ENCODE measurements at places on chromosomes 11 and 22.
A peak's percentile ranks its signal among the peaks of the same experiment; 100 is the strongest.

- no peak for DNase-seq
Observed at GRCh38 chr11:125079878-125080530, 16.9 kb downstream of the SLC37A2 start.

- DNase-seq: no peak
Observed at GRCh38 chr11:59611570-59612565, 3.7 kb downstream of the OSBP start.

DNA sequence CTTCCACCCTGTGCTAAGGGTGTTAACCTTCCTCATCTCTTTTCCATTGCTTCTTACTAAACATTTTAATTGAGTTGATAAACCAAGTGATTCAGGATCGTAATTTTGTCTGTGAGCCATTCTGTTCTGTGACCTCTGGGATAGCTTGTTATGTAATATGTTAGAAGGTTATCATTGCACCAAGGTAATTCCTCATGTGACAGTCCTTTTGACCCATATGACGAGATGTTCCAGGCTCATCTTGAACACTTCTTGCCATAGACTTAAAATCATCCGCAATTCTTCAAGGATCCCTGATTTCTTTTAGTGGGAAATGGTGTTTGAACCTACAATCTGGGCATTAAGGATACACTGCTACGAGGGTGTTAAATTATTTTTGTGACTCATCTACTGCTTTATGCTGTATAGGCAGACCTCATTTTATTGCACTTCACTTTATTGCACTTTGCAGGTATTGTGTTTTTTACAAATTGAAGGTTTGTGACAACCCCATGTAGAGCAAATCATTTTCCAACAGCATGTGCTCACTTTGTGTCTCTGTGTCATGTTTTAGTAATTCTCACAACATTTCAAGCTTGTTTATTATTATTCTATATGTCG lies 19.0 kb upstream of the MPZL2 start:
- DNase-seq: no peak

DNA sequence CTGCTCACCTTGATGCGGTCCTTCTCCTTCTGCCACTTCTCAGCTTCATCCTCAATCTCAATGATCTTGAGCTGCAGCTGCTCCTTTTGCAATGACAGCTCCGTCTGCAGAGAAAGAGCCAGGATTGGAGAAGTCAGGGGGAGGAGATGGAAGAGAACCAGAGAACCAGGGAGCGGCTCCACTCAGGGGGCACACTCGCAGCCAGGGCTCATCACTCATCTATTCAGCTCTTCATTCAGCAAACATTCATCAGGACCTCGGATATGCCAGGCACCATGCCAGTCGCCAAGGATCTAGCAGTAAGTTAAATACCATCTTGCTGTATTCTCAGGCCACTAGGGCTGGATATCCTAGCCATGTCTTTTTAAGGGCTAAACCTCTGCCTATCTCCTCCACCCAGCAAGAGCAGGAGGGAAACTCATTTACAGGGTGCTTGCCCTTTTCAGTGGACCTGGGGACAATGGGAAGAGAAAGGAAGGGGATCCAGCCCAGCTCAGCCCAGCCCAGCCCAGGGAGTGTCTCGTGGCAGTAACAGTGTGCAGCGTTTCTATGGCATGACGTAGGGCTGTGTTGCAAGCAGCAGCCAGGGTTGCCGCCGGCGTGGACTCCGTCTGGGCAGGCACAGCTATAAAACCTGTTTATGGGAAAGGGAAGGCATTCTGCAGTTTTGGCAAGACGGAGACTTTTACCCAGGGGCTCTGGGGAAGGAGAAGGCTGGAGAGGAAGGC lies 9.4 kb downstream of the TRIM29 start:
- peak; percentile 24 for DNase-seq

GRCh38 chr11:57358543-57358961 lies 20.4 kb downstream of the P2RX3 start:
- DNase-seq: no peak

DNA sequence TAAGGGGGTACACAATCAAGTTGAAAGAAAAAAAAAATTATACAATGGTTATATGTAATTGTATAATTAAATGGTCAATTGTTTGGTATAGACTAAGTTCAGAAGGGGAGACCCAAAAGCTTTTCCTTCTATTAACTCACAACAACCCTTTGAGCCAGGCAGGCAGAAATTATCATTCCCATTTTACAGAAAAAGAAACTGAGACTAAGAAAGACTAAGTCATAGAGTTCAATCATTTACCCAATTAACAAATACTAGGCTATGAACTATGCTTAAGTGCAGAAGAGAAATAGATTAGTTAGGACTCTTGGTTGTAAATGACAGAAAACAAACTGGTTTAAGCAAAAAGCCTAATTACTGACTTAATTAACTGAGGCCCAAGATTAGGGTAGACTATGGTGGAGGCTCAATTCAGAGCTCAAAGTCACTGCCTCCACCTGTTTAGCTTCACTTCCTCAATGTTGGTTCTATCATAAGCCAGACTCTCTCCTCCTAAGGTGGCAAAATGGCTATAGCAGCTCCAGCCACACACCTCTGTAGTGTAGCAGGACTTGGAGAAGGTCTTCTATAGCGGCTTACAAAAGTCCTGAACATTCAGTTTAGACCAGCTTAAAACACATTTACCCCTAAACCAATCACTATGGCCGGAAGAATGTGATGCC lies 34.2 kb downstream of the FAM168A start:
- DNase-seq: no peak

GRCh38 chr22:24697172-24697571 lies 77.3 kb downstream of the PIWIL3 start:
- DNase-seq: no peak
